ENCODE measurements at places on chromosomes 1 and 21. TPM values are rescaled to one million over a fixed set of nuclear protein-coding genes. Genes with fewer than 3 reads are reported as not detected.

DNA sequence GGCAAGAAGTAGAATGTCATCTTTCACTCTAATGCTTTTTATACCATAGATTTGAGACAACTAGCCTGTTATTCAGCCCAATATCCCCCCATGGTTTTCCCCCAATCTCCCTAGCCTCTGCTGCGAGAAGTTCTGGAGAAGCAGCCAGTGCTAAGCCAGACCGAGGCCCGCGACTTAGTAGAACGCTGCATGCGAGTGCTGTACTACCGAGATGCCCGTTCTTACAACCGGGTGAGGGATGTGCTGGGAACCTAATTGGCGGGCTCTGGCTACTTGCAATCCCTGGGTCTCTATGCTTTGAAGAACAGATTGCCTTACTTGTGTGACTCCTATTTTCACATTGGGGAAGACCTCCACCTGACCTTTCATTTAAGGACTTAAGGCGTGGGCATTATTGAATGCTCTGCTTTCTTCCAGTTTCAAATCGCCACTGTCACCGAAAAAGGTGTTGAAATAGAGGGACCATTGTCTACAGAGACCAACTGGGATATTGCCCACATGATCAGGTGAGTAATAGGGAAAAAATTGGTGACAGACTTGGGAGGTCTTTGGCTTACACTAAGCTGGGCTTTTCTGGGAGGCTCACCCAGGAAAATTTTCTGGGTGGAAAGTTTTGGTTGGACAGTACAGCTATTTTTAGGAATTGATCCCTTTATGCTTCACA, 1.9 kb downstream of the PSMB4 start:
- peak overlapping the region; percentile 93 for H3K4me3 ChIP-seq
- peaks cover 20% of the 10 kb centered on the region for H3K4me1 ChIP-seq
- H3K27ac ChIP-seq = peak overlapping the region; percentile 99
- H3K36me3 ChIP-seq = peaks cover 71% of the 10 kb centered on the region
- no peaks in the 10 kb centered on the region for H3K27me3 ChIP-seq
- DNase-seq = no peak

DNA sequence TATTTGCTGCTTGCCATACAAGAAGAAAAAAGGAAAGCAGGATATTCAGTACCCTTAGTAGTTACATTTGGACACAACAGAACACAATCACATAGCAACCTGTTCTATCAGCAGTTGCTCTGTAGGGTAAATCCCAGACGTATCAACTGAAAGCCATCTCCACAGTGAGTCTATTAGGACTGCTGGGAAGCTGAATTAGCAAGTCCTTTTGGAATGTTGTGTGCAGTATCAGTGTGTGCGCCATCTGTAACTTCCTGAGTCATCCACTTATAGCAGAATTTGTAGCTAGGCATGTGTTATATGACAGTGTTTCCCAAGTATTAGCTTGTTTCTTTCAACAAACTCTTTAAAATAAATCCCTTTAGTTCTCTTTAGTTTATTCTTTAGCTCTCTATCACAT, 21.3 kb downstream of the CCDC30 start:
- no peaks in the 10 kb centered on the region for H3K4me1 ChIP-seq
- H3K4me3 ChIP-seq = no peak overlapping the region
- H3K36me3 ChIP-seq = no peaks in the 10 kb centered on the region
- peak; percentile 40 for DNase-seq
- no peaks in the 10 kb centered on the region for H3K27me3 ChIP-seq
- H3K27ac ChIP-seq = no peak overlapping the region

S100A8 gene
- 80.4 TPM for total RNA-seq

SHE gene
- total RNA-seq = not detected

DNA sequence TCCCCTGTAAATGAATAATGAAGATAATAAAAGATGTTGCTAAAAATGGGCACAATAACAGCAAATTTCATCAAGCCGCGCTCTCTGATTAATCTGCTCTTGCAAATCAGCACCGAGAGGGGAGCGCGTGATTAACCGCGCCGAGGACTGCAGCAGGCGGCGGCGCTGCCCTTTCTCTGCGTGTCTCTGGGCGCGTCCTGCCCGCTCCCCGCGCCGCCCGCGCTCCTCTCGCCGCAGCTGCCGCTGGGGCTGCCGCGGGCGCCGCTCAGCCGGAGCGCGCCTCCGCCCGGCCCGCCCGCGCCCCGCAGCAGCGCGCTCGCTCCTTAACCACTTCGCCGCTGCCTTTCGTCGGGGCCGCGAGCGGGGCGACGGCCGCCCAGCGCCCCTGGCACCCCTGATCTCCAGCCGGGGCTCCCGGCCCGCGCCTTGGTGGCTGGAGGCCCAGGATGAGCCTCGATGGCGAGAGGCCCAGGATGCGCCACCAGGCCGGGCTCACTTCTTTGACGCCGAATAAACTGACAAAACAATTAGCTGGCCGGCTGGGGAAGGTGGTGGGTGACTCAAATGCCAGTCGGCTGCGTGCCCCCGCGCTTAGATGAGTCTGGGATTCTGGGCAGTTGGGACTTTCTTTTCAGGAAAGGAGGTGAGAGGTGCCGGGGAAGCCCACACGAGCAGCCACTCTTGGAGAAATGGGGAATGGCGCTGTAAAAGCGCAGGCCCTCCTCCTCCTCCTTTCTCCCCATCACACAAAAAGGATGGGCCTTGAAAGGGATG, 221.4 kb upstream of the PKN2 start:
- no peaks in the 10 kb centered on the region for H3K4me1 ChIP-seq
- no peaks in the 10 kb centered on the region for H3K27me3 ChIP-seq
- DNase-seq = no peak
- H3K27ac ChIP-seq = no peak overlapping the region
- no peaks in the 10 kb centered on the region for H3K36me3 ChIP-seq
- no peak overlapping the region for H3K4me3 ChIP-seq

DNA sequence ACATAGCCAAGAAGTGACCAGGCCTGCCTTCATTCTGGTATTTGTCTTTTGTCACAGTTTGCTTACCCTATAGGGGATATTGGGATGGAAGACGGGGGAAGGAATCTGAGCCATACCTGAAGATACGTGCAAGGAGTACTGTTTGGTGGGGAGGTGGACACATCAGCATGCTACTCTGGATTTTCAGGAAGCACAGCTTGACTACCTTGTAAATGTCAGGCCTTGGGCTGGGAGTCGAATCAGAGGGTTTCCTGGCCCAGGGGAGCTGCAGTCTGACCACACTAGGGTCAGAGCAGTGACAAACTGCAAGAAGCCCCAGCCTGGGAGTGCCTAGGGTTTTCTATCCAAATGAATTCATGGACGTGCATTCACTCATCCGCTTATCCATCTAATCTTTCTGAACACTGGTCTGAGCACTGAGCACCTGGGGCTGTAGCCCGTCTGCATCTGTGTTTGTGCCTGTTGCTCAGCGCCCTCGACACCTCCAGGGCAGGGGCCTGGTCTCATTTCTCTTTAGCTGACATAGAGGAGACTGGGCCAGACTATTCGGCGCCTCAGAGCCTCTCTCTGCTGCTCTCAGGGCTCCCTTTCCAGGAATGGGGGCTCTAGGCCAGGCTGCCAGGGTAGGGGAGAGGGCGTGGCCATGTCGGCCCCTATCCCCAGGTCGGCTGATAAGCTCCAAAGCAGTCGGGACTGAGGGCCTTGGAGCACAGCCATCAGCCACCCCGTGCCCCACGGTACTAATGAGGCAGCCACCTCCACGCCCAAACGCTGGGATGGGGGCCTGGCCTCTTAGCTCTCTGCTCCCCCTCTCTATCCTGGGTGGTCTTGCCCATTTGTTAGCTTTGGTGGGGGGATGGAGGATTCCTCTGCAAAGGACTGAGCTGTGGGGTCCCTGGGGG, 47.0 kb upstream of the SLC2A1 start:
- DNase-seq = no peak
- H3K36me3 ChIP-seq = no peaks in the 10 kb centered on the region
- H3K4me3 ChIP-seq = no peak overlapping the region
- H3K4me1 ChIP-seq = peaks cover 5% of the 10 kb centered on the region

GRCh38 chr1:39453603-39454002, 37.8 kb upstream of the BMP8A start:
- peak; percentile 88 for DNase-seq
- no peak overlapping the region for H3K27ac ChIP-seq
- no peaks in the 10 kb centered on the region for H3K27me3 ChIP-seq
- H3K4me1 ChIP-seq = no peaks in the 10 kb centered on the region
- H3K4me3 ChIP-seq = no peak overlapping the region
- H3K36me3 ChIP-seq = peaks cover 96% of the 10 kb centered on the region

GRCh38 chr1:96703186-96703585, 18.4 kb upstream of the PTBP2 start:
- H3K27ac ChIP-seq = no peak overlapping the region
- no peaks in the 10 kb centered on the region for H3K27me3 ChIP-seq
- H3K36me3 ChIP-seq = no peaks in the 10 kb centered on the region
- H3K4me1 ChIP-seq = no peaks in the 10 kb centered on the region

GRCh38 chr21:16071761-16072160, 342.0 kb downstream of the USP25 start:
- no peak overlapping the region for H3K27ac ChIP-seq
- DNase-seq = no peak
- peaks cover 28% of the 10 kb centered on the region for H3K27me3 ChIP-seq

ACTL8 gene
- 0.23 TPM for total RNA-seq

YOD1 gene
- 19.2 TPM for total RNA-seq

LMNA gene
- total RNA-seq = 716 TPM

DNA sequence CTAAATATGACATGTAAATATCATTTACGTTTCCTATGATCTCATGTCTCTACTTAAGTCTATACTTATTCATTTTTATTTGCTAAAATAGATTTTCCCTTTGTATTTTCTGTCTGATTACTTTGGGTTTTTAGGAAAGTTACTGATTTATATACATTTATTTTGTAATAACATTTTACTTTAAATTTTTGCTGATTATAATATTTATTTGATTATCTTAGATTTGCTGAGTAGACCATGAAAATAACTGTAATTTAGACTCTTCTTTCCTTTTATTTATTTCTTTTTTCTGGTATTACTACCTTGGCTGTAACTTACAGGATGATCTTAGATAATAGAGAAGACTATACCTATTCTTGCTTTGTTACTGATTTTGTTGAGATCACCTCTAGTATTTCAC, 159.9 kb upstream of the POGK start:
- H3K4me1 ChIP-seq = no peaks in the 10 kb centered on the region
- H3K27ac ChIP-seq = no peak overlapping the region
- no peak overlapping the region for H3K4me3 ChIP-seq

TTC22 gene
- total RNA-seq = 3.1 TPM

TEX38 gene
- total RNA-seq = not detected

C1orf87 gene
- total RNA-seq = not detected

KIAA1614 gene
- total RNA-seq = 0.66 TPM

DNA sequence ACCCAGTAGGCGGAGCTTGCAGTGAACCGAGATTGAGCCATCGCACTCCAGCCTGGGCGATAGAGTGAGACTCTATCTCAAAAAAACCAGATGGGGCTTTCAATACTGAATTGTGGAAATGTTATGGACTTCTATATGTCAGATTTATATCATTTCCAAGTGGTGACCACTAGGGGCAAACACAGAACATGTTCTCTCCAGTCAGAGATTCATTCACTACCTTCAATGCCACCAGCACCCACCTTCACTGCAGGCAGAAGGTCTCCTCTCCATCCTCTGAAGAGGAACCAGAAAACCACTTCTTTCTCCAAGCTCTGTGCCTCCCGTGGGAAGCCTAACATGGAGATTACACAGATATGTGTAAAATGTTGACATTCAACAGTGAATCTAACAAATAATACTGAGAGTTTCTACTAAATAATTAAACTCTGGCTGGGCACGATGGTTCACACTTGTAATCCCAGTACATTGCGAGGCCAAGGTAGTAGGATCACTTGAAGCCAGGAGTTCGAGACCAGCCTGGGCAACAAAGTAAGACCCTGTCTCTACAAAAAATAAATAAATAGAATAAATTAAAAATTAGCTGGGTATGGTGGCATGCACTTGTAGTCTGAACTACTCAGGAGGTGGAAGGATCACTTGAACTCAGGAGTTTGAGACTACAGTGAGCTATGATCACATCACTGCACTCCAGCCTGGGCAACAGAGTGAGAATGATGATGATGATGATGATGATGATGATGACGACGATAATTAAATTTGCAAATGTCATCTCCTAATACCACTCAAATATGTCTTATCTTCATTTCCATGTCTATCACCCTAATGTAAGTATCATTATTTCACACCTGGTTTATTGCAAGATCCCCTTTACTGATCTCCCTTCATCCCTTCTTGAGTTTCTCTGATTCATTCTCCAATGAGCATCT, 151.1 kb downstream of the ZNF281 start:
- H3K36me3 ChIP-seq = no peaks in the 10 kb centered on the region
- H3K27me3 ChIP-seq = no peaks in the 10 kb centered on the region
- H3K27ac ChIP-seq = no peak overlapping the region

DNA sequence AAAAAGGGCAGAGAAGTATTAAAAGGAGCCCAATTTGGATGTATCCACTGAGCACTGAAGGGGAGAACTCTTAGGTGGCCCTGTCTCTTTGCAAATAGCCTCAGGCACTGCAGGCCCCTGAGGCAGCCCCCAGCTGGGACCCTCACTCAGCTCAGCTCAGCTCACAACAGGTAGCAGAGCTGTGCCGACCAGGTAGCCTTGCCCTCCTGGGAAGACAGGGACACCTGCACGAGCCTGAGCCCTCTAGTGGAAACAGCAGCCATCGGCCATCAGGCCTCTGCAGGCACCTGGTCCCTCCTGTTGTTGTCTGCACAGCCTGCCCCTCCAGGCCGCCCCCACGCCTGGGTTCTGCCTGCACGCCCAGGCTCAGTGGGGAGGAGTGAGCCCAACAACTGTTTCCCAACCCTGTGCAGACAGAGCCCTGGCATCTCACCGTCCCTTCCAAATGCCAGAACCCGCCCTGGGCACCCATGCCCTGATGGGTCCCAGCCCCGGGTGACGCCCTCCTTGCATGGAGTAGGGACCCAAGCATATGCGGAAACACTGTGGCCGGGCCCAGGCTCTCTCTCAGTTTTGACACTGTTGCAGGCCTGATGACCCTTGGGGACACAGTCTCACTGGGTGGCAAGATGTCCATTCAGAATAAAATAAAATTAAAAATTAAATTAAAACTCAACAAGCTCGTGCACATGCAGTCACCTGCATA, 60.0 kb upstream of the AJAP1 start:
- H3K27me3 ChIP-seq = no peaks in the 10 kb centered on the region
- H3K27ac ChIP-seq = no peak overlapping the region
- no peak overlapping the region for H3K4me3 ChIP-seq
- H3K4me1 ChIP-seq = no peaks in the 10 kb centered on the region

Data from MCF 10A (cell line).